IMR-90 (cell line): ENCODE measurements at places on chromosomes 1 and 21.

DNA sequence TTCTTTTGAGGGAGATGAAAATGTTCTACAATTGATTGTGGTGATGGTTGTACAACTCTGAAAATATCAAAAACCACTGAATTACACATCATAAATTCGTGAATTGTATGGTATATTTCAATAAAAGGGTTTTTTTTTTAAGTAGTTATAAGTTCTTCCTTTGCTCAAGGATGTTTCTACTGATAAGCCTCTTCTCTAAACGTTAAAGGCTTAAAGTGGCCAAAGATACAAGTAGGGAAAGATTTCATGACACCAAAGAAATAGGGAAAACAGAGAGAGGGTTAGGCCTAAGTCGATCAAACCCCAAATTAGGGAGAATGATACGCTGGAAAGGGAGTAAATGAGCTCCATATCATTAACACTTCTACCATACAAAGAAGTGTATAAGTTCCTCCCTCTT lies 4.1 kb downstream of the KDM5B start:
- no peak for DNase-seq

GRCh38 chr1:224053456-224053855 lies 60.5 kb upstream of the FBXO28 start:
- DNase-seq, result no peak

DNA sequence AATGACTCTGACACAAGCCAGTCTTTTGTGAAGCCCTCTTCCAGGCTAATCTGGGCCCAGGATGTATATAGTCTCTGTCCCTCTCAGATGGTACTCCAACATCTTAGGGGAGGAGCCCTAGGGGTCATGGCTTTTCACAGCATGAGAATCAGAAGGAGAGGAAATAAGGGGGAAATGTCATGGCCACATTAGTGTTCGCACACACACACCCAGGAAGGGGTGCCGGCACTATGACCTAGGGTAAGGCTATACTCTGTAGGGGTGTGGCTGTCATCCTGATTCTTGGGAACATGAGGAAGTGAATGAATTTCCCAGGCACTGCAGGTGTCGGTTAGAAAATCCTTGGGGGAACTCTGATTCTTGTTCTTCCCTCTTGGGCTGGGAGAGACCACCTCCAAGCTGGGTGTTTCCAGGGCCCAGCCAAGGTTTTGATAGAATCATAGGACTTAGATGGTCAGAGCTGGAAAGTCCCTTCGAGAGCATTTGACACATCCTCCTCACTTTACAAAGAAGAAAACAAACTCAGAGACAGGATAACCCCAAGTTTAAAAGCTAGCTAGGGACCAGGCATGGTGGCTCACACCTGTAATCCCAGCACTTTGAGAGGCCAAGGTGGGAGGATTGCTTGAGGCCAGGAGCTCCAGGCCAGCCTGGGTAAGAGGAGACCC lies 22.0 kb downstream of the GFI1 start:
- no peak for DNase-seq

DNA sequence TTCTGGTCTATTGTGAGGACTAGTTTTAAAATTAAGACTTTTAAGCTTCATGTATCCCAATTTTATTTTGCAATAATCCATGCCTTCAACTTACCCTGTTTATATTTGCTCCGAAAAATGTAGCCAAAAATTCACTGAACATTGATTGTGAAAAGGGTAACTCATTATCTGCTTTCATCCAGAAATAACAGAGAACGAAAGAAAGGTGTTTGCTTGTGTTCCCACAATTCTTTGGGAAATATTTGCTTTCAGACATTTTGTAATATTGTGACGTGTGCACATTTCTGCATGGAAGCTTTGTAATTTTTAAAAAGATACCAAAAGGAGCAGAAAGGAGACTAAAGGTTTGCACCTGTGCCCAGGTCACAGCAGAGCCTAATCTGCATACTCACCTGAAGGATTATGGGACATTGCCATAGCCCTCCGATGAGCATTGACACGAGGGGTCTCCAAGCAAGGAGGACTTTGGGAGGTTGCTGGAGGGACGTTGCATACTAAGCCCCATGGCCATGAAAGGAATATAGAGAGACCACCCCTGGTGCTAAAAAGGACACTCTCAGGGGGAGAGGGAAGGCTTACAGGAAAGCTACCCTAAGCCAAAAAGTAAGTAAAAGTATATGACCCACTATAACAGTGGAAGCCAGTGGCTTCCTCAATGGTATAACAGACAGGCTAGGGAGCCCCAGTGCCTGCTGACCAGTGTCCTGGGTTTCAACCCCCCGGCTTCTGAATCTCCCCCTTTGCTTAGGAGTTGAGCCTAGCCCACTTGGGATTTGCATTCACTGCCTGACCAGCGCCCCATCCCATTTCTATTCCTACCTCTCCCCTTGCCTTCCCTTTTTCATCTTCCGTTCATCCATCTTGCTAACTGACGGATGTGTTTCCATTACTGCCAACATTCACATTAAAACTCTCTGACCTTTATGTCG lies 148.6 kb upstream of the ZC3H12A start:
- DNase-seq, result no peak
